G401 (cell line): ENCODE measurements at places on chromosomes 1 and 21. TPM values are rescaled to one million over a fixed set of nuclear protein-coding genes. Genes with fewer than 3 reads are reported as not detected.
A peak's percentile ranks its signal among the peaks of the same experiment; 100 is the strongest.

GRCh38 chr1:113857776-113858175, 13.7 kb downstream of the PTPN22 start:
- DNase-seq: no peak

DNA sequence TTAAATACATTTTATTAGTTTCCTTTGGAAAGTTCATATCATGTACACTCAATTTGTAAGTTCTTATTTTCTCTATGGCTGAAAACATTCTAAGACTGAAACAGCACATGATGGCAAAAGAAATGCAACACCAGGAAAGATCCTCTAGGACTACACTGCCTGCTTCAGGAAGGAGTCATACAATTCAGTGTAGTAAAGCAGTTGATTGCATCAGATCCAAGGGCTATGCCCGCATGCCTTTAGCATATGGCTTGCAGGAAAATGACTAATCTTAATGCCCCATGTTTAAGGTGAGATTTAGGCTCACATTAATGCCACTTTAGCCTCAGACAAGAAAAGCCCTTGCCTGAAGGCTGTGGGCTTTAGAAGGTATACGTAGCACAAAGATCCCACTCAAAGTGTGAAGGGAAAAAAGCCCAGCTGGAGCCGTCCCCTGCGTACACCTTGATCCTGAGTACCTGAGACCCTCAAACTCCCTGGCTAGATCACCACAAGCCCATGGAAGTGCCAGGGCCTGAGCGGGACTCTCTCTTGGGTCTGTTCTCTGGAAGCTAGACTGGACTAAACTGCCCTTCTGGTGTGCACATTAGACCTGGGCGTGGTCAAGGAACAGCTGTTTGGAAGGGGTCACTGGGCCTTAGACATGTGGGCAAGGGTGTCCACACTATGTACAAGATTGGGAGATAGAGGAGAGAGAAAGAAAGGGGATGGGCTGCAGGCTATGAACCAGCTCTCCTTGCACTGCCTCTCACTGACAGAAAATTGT, 52.9 kb downstream of the ESRRG start:
- DNase-seq: no peak

DR1 gene
- total RNA-seq: 53.4 and 68.5 TPM in 2 replicates

TDRD5 gene
- not detected in 2 replicates for total RNA-seq

DNA sequence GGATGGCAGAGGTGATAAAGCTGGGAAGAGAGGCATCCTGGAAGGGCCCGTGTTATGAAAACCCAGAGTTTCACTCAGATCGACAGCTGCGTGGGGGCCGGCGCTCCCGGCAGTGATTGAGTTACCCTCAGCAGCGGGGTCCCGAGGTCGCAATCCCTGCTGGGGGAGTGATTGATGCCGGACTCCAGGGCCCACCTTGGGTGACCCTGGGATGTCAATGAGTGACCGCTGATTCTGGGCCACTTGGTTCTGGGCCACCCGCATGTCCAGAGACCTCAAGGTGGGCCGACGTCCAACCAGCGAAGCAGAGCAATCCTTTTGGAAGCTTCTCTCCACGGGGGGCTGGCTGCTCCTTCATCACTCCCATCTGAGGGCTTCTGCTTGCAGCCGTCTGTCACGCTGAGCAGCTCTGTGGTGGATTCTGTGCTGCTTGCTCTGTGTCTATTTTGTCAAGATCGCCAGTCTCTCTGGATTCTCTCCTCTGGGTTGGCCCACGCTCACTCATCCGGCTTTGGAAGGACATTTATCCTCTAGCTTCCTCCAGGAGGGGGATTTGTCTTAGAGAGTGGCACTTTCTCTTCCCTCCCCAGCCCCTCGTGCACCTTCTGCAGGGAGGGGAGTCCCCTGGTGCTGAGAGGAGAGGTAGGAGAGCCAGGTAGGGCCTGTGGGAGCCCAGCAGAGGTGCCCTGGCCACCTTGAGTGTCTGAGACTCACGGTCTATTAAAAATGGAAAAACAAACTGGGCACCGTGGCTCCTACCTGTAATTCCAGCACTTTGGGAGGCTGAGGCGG, 110.9 kb upstream of the C1orf174 start:
- peak; percentile 3 for DNase-seq

- DNase-seq: peak; percentile 15
Observed at GRCh38 chr1:160993544-160994193, 27.3 kb downstream of the F11R start.

DNA sequence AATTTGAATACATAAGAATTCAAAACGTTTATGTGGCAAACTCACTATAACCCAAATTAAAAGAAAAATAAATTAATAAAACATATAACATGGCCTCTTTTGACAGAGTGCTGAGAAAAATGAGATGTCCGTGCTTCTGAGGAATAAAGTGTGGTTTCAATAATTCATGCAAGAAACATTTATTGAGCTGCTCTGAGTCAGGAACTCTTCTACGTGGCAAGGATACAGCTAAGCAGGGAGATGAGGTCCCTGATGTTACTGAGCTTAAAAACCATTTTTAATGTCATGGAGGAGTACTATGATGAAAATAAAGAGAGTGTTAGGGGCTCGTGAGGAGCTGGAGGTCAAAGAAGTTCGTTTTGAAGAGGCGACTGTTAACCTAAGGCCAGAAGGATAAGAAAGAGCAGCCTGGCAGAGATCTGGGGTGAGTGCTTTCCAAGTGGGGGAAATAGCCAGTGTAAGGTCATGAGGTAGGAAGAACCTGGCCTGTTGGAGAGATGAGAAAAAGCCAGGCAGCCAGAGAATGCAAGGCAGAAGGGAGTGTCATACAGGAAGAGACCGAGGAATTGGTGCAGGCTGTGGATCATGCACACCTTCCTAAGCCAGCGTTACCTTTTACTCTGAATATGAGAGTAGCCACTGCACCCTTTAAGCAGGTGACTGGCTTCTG, 182.2 kb upstream of the DUSP10 start:
- DNase-seq: no peak

- DNase-seq: peak; percentile 77
Observed at GRCh38 chr1:46394108-46394871, at the start of gene FAAH. Gene FAAH (plus strand): TSS chr1:46394317. CDS start chr1:46394349, 32 bp downstream.

DNA sequence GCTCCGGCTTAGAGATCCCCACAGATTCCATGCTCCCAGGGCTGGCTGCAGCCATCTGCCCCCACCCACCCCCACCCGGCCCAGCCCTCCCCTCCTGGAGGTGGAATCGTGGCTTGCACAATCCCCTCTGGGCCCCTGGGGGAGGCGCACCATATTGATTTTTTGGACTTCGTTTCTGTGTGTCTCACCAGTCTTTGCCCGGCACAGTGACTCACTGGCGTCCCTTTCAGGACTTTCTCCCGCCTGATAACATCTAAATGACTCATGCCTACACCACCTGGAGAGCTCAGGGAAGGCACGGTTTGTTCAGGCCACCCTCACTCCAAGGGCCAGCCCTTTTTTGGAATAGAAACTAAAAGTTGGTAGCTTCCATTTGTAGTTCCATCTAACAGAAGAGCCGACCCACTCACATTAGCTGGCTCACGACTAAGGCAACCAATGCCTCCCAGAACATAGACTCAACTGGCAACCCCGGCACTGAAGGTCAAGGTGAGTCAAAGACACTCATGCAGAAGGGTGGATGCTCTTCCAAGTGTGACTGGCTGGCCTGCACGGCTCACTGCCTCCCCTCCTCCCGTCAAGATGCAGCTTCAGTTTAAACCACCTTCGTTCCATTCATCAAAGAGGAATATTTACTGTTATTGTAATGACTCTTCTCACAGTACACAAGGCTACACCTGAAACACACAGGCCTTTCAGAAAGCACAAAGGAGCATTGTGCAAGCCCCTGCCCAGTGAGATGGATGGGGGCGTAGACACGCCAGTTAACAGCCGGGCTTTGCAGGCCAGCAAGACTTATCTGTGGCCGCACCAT, 18.1 kb upstream of the ETS2 start:
- DNase-seq: no peak

DNA sequence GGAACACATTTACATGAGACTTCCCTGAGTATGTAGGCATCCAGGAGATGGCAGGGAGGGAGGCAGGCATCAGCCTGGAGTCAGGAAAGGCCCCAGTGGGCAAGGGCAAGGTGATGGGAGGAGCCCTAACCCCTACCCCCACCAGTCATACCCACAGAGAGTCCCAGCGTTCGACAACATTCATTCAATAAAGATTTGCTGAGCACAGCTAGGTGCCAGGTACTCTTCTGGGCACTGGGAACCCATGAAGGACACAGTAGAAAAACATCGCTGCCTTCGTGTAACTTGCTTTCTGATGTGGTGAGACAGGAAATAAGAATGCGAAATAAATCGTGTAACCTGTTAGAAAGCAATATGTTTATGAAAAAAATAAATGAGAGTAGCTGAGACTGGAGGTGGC, 77.3 kb upstream of the GADD45A start:
- no peak for DNase-seq

DNA sequence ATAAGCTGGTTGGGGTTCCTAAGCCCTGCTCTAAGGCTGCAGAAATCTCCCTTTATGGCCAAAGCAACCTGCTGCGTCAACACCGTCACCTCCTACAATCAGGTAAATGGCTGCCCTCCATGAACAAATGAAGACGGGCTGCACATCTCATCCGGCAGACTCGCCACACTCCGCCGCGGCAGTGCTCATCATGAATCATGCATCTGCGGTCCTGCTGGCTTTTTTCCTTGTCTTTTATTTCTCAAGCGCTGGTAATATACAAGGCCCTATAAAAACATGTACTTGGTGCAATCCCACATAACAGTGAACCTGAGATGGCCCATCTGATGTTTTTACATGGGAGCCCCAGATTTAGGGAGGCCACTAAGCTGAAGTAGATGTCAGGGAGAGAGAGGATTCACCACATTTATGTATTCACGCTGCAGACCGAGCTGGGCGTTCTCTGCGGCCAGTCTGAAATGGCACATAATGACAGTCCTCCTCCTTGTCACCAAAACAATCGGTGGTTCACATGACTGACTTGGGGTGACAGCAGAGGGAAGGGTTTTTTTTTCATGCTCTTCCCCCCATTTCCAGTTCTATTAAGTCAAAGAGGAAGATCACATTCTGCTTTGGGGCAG, 91.6 kb downstream of the KAZN start:
- DNase-seq: peak; percentile 72

UBXN10 gene
- 0.98 and 3.5 TPM in 2 replicates for total RNA-seq

OSBPL9 gene
- total RNA-seq: 115 and 174 TPM in 2 replicates

KCNJ6 gene
- total RNA-seq: not detected in 2 replicates

P3R3URF gene
- total RNA-seq: not detected in 2 replicates

DNA sequence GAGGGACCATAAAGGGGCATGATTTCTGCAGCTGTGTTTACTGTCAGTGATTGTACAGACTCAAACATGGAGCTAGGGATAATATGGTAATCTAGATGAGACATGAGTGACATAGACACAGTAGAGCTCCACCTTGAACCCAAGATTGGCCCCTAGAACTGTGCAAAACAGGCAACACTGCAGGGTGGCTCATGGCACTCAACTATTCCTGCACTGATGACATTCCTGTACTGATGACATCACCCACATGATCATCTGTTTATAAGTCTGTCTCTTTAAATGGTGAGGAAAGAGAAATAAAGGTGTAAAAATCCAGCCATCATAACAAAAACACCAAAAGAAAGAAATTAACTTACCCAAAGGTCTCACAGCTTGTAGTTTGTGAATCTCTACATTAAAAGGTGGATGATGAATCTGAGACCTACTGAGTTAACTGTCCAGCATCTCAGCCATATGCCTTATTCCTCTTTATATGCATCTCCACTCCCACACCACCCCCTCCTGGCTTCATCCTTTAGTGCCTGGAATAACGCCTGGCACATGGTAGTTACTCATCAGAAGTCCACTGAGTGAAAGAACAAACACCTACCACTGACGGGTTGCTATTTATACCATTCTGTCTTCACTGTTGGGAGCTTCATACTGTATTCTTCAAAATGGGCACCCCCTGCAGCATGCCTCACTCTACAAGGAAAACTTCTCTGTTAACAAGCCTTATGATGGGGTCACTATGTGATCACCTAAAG, at the start of gene LRRC53:
Gene LRRC53, minus strand, starts transcription at position 442 of the 746 bp plus-strand sequence. CDS start 29,262 bp downstream, outside the sequence.
- no peak for DNase-seq

FAM76A gene
- 13.6 and 32.1 TPM in 2 replicates for total RNA-seq

LRRC71 gene
- total RNA-seq: not detected in 2 replicates

DNA sequence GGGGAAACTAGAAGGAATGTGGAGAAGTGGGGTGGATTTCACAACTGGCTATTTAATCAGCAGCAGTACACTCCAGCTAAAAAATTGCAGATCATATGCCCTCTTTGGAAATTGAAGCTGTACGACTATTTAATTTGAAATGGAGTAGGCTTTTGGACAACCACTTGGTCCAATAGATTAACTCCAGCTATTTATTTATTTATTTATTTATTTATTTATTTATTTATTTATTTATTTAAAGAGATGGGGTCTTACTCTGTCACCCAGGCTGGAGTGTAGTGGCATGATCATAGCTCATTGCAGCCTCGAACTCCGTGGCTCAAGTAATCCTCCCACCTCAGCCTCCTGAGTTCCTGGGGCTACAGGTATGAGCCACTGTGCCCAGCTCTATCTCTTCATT, 312.3 kb downstream of the KCNH1 start:
- no peak for DNase-seq

LAD1 gene
- total RNA-seq: 0.20 and 6.1 TPM in 2 replicates

TMPRSS15 gene
- 5.7 and 13.4 TPM in 2 replicates for total RNA-seq

GRCh38 chr1:228341450-228341813, 65.2 kb downstream of the TRIM11 start:
- DNase-seq: no peak

ALX3 gene
- total RNA-seq: not detected in 2 replicates

- DNase-seq: peak; percentile 50
Observed at GRCh38 chr1:6496365-6496721, 4.9 kb upstream of the PLEKHG5 start.

- no peak for DNase-seq
Observed at GRCh38 chr1:110515891-110516290, 3.1 kb downstream of the KCNA10 start.

DNA sequence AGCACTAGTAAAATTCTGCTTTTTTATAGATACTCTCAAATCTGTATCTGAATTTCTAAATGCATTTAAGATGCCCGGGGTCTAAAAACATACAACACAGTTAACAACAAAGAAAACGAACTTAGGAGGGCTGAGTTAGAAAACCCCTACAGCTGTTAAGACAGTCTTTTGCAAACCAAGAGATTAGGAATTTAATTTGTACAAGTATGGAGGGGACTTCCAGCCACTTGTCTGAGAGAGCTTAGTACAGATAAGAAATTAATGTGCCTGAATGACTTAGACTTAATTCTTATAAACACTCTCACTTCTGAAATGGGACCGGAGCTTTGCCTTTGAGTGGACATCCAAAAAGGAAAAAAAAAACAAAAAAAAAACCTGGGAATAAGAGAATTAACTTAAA, 61.6 kb downstream of the SMYD3 start:
- DNase-seq: no peak

GRCh38 chr1:164613176-164613575, 54.2 kb downstream of the PBX1 start:
- no peak for DNase-seq

GRCh38 chr1:60699325-60699724, 383.0 kb upstream of the NFIA start:
- no peak for DNase-seq

- DNase-seq: no peak
Observed at GRCh38 chr1:193539731-193540459, 353.5 kb upstream of the B3GALT2 start.

GUCA2A gene
- not detected in 2 replicates for total RNA-seq
